ENCODE measurements at places on chromosomes 2 and 18.

DNA sequence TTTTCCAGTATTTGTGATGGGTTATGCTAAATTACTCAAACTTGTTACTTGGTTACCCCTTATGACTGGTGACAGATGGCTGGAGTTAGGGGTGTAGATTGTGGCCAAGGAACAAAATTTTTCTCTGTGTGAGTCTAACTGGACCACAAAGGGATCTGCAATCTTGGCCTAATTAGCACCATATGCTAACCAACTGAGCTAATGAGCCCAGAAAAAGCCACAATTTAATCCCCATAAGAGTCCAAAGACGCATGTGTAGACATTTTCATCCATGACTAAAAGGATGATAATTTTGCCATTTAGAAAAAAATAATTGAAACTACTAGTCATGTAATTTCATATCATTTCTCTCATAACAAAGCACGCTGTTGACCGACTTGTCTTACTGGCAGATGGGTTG, 151.2 kb downstream of the ABCA12 start:
- no peak for DNase-seq

DNA sequence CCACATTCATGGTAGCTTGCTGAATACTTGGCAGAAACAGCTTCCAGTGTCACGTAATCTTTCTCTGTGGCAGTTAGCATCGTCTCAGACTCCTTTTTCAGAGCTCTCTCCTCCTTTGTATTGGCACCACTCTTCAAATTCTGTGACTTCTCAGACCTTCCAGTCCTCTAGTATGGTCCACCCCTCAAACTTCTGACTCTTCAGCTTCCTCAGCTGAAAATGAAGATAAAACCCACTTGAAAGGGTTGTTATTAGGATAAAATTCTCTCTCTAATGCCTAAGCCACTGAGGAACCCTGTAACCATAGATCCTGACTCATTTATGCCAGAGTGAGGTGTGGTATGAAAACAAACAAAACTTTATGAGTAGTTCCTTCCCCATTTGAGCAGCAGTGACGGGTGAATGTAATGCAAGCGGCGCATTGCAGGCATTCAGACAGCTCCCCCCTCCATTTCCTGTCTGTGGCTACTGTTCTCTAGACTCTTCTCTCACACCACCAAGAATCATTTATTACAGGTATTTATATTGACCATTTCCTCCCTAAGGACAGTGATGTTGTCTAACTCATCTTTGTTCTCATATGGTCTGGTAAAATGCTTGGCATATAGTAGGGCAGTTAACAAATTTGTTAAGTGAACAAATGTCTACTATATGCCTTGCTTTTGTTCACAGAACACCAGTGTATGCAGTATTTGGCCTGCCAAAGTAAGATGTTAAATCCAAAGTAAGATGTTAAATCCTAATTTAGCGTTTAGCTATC, 35.3 kb downstream of the GALNT1 start:
- DNase-seq = no peak

GRCh38 chr18:36889742-36890141, 60.8 kb downstream of the KIAA1328 start:
- no peak for DNase-seq

DNA sequence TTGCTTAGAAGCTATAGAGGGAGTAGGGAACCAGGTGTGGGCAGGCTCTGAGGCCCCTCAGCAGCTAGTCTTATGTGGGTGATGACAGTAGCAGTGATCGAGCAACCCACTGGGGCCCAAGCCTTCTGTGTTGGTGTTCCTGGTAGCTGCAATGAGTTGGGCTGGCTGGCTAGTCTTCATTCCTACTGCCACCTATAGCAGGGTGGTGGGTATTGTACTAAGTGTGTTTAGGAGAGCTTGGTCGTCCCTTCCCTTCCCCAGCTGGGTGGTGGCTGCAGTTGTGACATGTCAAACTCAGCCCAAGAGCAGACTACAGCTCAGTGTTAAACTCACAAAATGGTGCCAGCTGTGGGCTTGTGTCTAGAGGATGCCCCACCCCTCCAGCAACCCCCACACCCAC, 486.1 kb upstream of the UBE2E3 start:
- DNase-seq = no peak

- DNase-seq = no peak
These were observed 44.9 kb downstream of the LINC00305 start for GRCh38 chr18:64103986-64104385.

GRCh38 chr2:60555066-60555782, 1.8 kb upstream of the BCL11A start:
- DNase-seq = peak; percentile 82

DNA sequence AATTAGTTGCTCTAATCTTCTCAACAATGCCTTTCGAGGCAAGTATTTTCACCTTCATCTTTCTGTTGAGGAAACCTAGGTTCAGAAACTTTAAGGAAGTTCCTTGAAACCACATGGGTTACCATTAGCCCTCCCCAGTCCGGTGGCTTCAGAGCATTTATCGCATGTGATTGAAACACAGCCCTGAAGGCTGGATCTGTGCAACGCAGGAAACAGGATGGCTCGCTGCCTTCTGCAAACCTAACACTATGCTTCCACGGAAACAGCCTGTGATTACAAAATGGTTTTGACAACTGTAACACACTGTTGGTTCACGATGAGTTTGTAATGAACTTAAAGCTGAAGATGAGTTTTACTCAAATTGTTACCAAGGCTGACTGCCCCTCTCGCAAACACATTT, 68.5 kb downstream of the EPB41L3 start:
- DNase-seq = no peak

DNA sequence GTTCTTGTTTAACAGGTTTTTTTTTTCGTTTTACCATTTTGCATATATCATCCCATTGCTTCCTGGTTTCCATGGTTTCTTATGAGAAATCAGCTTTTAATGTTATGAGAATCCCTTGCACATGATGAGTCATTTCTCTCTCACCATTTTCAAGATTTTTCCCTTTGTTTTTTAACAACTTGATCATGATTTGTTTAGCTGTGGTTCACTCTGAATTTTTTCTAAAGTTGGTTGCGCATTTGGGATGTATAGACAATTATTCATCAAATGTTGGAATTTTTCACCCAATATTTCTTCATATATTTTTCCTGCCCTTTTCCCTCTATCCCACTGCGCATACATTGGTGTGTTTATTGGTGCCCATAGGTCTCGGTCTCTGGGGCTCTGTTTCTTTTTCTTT, 42.4 kb upstream of the BIN1 start:
- no peak for DNase-seq

GRCh38 chr2:124923097-124923496, 898.0 kb downstream of the CNTNAP5 start:
- no peak for DNase-seq

- DNase-seq = no peak
These were observed 5.4 kb downstream of the MARS2 start for GRCh38 chr2:197710424-197711042.

DNA sequence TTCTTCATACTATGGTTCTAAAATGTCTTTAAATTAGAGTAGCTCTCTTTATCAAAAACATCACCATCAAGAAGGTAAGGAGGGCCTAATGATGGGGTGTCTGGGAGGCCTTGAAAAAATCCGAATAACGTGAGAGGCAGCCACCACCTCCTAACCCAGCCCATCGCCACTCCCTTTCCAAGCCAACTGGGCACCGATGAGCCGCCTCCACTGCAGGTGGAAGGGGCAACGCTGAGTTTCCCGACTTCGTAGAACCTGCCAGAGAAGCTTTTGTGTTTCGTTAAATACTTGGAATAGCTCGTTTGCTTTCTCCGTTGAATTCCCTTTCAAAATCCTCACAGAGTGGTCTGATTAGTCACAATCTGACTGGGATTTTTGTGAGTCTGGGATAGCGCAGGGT, 22.0 kb upstream of the RPL31 start:
- no peak for DNase-seq

GRCh38 chr2:105802587-105802986, 57.9 kb downstream of the NCK2 start:
- no peak for DNase-seq

- no peak for DNase-seq
These were observed 84.8 kb downstream of the CCBE1 start for GRCh38 chr18:59612381-59612780.

GRCh38 chr2:233185330-233185729, 66.1 kb upstream of the ATG16L1 start:
- no peak for DNase-seq

- DNase-seq = no peak
These were observed 53.9 kb downstream of the REEP1 start for GRCh38 chr2:86283411-86284030.

- DNase-seq = no peak
These were observed 554.6 kb downstream of the DSC3 start for GRCh38 chr18:30487962-30488361.

- no peak for DNase-seq
These were observed 9.8 kb downstream of the POU3F3 start for GRCh38 chr2:104863468-104864279.

DNA sequence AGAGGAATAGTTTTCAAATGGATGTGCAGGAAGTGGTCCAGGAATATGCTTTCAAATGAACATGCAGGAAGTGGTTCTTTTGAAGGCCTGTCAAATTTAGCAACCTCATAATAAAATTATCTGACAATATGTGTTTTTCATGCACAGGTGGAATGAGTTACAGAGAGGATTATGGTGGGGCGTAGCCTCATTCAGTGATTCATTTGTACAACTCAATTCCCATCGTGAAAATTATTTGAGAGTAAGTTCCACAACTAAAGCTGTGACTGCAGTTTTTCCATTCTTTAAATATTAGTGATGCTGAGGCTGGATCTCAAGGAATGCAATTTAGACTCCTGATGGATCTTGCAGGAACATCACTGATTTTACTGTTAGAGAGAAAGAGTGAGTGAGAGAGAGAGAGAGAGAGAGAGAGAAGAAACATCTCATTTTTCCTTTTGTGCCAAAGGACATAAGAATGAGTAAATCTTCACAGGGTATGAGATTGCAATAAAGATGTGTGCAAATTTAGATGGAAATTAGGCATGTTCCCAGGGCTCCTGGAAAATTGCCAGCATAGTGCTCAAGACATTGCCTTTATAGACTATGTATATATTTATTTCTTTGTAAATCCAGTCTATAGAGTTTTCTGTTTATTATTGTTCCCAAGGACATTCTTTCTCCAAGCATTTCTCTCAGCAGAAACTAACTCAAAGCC, 394.9 kb upstream of the ZEB2 start:
- DNase-seq = no peak

DNA sequence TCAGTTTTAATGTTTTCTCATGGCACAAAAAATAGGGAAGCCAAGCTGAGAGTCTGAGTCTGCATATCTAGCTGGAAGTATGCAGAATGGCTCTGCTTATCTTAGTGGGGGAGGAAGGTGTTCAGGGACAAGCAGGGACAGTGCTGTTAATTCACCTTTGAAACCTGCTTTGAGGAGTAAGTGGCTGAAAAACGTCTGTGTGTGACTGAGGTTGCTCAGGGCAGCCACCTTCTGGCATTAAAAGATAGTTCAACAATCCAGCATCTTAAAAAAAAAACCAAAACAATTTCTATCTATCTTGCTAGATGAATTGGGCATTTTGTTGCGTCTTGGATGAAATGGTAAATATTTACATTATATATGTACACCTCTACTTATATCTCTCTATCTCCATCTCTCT, 2.0 kb upstream of the TRPM8 start:
- DNase-seq = peak; percentile 1

DNA sequence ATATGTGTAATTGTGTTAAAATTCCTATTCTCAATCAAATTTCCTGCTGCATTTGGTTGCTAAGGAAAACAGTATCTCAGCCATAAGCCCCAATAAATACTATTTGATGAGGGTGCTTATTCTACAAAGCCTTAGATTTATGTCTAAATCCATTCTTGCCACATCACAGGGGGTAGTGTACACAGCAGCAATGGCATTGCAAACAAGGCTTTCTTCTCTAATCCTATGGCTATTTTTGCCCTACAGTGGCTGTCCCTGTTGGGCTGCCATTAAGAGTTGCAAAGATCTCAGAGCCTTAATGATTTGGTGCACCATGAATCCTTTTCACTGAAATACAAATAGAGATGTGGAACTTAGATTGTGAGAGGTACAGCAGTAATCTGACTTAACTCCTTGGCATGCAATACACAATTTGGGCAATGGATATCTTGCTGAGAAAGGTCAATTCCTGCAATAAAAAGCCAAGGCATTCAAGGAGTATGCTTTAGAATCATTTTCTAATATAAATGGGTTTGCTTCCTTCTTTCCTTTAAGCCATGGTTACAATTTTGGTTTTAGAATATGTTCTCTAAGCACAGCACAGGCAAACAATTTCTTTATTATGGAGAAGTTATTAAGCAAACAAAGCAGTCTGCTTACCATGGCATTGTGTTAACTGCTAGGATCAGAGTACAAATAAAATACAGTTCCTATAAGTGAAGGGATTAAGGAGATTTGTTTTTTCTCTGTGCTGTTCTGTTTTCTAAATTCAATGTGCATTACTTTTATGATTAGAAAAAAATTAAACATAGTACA, 69.8 kb upstream of the CD302 start:
- no peak for DNase-seq

- no peak for DNase-seq
These were observed 87.6 kb upstream of the SPOPL start for GRCh38 chr2:138414014-138414413.

DNA sequence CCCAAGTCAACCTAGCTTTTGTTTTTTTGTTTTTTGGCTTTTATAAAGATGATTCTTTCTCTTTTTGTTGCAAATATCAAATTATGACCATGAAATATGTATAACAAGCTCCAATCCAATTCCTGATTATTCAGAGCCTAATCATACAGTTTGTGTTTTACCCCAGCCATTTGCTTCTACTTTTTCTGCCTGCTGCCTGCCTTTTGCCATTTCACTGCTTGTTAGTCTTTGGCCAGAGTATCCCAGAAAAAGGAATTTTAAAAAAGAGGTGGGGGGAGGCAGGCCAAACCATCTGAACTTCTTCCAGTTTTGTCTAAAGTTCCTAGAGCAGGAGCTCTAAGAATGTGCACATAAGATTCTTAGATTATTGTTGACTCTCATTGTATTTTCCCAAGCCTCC, 211.9 kb upstream of the VRK2 start:
- DNase-seq = no peak

- no peak for DNase-seq
These were observed 106.4 kb upstream of the RBBP8 start for GRCh38 chr18:22826726-22827125.

- no peak for DNase-seq
These were observed 102.2 kb downstream of the PIEZO2 start for GRCh38 chr18:11047156-11047555.

- no peak for DNase-seq
These were observed 16.6 kb downstream of the INPP5D start for GRCh38 chr2:233076749-233077148.

- DNase-seq = no peak
These were observed 262.9 kb downstream of the HDAC4 start for GRCh38 chr2:239137898-239138283.

- no peak for DNase-seq
These were observed 18.3 kb upstream of the CNOT11 start for GRCh38 chr2:101234169-101234938.

GRCh38 chr18:13067124-13067523, 76.0 kb downstream of the CEP192 start:
- DNase-seq = no peak
